SK-N-SH (cell line): ENCODE measurements at places on chromosomes 3 and 15. TPM values are rescaled to one million over a fixed set of nuclear protein-coding genes. Genes with fewer than 3 reads are reported as not detected.
A peak's percentile ranks its signal among the peaks of the same experiment; 100 is the strongest.

- no peak for DNase-seq
Observed at GRCh38 chr3:8517487-8517886, 15.9 kb downstream of the LMCD1 start.

- no peak for DNase-seq
Observed at GRCh38 chr3:143363949-143364348, 244.4 kb downstream of the CHST2 start.

GRCh38 chr3:140223631-140224030 lies 288.6 kb downstream of the CLSTN2 start:
- DNase-seq = no peak

SKOR1 gene
- polyA plus RNA-seq = 0.18 and 0.26 TPM in 2 replicates

GRCh38 chr15:84819291-84819768 lies 2.2 kb downstream of the ALPK3 start:
- DNase-seq = peak; percentile 46

CERS3 gene
- polyA plus RNA-seq = not detected in 2 replicates
